ENCODE measurements at places on chromosomes 12 and 14.

- no peak for DNase-seq
These were observed 201.1 kb downstream of the TMEM117 start for GRCh38 chr12:44036875-44037443.

GRCh38 chr12:130817804-130818203, 21.2 kb downstream of the STX2 start:
- DNase-seq = no peak

DNA sequence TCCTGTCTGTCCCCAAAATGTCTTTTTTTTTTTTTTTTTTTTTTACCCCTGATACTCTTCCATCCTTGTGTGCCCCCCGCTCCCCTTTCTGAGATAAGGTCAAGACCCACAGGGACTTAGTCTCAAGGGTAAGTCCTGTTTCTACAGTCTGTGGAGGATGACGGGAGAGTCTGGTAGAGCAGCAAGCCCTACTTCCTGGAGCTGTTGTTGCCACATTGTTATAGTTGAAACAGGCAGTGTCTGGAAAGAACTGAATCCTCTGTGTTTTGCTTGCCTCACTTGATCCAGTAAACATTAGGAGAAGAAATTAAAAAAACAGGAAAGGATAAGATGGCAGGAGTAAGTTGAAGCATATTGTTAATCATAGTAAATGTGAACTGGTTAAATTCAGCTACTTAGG, 45.5 kb downstream of the ZNF664 start:
- no peak for DNase-seq

DNA sequence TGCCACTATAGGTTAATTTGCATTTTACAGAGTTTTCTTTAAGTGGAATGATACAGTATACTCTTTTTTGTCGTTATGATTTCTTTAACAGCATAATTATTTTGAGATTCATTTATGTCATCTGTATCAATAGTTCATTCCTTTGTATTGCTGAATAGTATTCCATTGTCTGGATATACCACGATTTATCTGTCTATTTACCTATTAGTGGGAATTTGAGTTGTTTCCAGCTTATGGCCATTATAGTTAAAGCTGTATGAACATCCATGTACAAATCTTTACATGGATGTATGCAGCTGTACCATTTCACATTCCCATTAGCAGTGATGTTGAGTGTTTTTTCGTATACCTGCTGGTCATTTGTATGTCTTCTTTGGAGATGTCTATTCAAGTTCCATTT, 163.9 kb downstream of the ETNK1 start:
- no peak for DNase-seq

GRCh38 chr12:91074851-91075250, 17.0 kb upstream of the KERA start:
- peak; percentile 8 for DNase-seq

DNA sequence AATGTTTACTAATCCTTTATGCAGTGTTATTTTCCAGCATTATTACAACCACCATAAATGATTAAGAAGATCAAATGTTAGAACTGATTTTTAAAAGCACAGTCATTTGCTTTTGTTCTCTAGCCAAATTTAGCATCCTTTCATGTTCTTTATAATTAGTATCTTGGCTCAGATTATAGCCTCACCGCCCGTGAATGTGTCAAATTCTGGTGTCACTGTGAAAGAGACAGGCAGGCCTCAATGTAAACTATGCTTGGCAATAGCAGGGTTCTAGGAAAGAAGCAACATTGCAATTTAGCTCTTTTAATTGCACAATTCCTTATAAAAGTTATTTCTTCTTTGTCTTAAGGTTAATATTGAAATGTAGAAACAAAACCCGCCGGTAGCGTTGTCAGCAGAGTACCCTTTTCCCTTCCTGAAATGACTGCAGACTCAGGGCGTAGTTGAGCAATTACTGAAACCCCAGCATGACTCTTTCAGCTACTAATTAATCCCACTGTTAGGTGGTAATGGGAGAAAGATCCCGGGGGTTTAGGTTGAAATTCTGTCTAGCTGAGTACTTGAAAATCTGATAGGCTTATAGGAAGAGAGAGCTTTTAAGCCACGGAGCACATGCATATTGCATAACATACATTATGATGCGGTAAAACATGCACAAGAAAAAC, 1600.5 kb upstream of the SEL1L start:
- DNase-seq = no peak

- DNase-seq = no peak
These were observed 13.9 kb downstream of the MFAP5 start for GRCh38 chr12:8648576-8649205.

DNA sequence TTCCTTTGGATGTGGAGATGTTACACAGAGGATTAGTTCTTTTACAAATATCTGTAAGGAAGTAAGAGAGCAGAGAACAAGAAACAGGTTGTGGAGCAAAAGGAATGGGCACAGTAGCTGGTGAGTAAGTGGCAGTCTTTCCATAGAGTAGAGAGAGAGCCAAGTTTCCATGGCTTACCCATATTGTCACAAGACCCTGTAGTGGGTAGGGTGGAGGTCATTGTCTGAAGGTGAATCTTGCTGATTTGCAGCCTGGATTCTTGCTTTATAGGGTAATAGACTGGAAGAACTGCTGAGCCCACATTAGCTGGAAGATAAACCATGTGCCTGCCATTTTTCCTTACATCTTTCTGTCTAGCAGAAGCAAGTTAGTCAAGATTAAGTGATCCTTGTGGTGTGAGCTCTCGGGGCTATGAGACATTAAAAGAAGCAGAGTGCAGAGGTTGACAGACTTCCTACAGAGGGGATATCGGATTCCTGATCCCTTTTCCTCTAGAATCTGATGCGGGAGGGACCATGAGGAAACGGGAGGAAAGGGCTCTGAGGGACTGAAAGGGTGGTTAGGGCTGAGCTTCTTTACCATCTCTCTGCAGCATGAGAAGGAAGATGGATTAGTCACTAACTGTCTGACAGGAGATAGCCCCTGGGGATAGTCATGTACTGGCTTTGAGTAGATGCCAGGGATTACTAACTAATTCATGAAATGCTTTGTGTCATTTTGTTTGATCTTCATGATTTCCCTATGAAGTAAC, 44.0 kb upstream of the LRTM2 start:
- DNase-seq = no peak

DNA sequence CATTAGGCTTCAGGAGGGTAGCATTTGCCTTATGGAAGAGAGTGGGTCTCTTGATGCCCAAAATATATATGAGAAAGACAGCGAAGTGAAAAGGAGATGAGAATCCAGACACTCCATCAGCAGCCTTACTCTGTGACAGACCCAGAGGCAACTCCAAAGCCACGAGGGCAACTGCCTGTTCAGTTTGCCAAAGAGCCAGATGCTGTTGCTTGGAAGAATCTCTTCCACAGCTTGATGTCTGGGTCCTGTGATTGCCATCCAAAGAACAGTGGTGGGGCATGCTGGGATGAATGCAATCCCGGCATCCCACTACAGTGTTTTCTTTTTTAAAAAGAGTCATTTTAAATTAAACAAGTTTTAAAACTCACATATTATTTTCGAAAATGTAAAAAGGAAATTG, 10.9 kb upstream of the OTX2 start:
- DNase-seq = no peak
